Muscle of arm (tissue), 14 donors: ENCODE measurements at places on chromosomes 1 and 21. TPM values are rescaled to one million over a fixed set of nuclear protein-coding genes. Genes with fewer than 3 reads are reported as not detected.

The TIMM17A gene
- polyA plus RNA-seq: 39.9 TPM

The CLIC6 gene
- not detected for polyA plus RNA-seq

The MRPL9 gene
- 72.8 TPM for polyA plus RNA-seq

The ID3 gene
- polyA plus RNA-seq: 46.2 TPM

The SLC50A1 gene
- 18.5 TPM for polyA plus RNA-seq

The RXFP4 gene
- polyA plus RNA-seq: 0.58 TPM

The BROX gene
- polyA plus RNA-seq: 22.3 TPM

The BMP8B gene
- polyA plus RNA-seq: 1.2 TPM

The AADACL4 gene
- not detected for polyA plus RNA-seq

The NID1 gene
- 252 TPM for polyA plus RNA-seq

The ACKR1 gene
- polyA plus RNA-seq: 4.2 TPM

The DYNLT5 gene
- not detected for polyA plus RNA-seq
